Posterior cingulate gyrus (tissue), 11 donors: ENCODE measurements at places on chromosomes 4 and X.

GRCh38 chrX:28223991-28224390 is 242.7 kb upstream of the DCAF8L1 start:
- no peak for DNase-seq

DNA sequence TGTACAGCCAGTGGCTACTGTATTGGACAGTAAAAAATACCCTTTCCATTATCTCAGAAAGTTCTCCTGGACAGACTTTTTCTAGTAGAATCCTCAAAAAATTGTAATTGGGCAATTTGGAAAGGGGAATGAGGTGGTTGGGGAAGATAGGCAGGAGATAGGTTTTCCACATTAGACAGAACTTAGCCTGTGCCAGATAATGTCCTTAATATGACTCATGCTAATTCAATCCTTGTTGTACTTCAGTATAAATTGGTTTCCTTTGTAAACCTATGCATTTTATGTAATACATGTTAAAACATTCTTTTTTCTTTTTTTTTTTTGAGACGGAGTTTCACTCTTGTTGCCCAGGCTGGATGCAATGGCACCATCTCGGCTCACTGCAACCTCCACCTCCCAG is 8.9 kb downstream of the EIF4E start:
- no peak for DNase-seq

DNA sequence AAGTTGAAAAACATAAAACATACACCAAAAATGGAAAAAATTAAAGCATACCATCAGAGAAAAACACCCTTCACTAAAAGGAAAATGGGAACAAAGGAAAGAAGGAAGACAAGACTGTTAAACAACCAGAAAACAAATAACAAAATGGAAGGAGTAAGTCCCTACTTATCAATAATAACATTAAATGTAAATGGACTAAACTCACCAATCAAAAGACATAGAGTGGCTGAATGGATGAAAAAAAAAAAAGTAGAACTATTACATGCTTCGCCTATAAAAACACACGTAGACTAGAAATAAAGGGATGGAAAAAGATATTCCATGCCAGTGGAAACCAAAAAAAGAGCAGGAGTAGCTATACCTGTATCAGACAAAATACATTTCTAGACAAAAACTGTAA is 19.4 kb upstream of the TMSB15A start:
- DNase-seq = no peak

GRCh38 chr4:60938621-60939020 is 261.5 kb upstream of the ADGRL3 start:
- no peak for DNase-seq

- no peak for DNase-seq
These were observed 53.1 kb downstream of the IGSF1 start for GRCh38 chrX:131235768-131236545.

- no peak for DNase-seq
These were observed 660.6 kb upstream of the TENM3 start for GRCh38 chr4:181582595-181582994.

DNA sequence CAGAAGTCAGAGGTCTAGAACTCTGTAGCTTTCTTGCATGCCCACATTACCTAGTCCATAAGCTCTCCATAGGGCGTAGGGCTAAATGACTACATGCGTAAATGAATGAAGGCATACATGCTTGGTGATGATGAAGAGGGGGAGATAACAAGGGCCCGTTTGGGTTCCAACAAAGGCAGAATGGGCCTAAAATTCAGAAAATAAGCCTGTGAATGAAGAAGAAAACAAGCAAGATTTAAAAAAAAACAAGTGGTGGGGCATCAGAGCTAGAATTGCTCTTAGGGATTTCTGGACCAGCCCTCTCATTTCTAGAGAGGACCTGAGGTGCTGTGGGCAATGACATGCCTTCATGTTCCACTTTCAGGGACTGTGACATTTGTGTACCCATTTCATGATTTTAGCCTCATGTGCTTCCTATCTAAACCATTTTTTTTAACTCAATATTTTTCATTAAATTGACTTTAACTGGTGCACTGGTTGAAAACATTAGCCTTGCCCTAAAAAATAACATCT is 12.1 kb downstream of the GPRIN3 start:
- no peak for DNase-seq

GRCh38 chrX:132809581-132809980 is 148.8 kb downstream of the HS6ST2 start:
- no peak for DNase-seq

- DNase-seq = no peak
These were observed 9.2 kb upstream of the MAML3 start for GRCh38 chr4:140163029-140163810.

DNA sequence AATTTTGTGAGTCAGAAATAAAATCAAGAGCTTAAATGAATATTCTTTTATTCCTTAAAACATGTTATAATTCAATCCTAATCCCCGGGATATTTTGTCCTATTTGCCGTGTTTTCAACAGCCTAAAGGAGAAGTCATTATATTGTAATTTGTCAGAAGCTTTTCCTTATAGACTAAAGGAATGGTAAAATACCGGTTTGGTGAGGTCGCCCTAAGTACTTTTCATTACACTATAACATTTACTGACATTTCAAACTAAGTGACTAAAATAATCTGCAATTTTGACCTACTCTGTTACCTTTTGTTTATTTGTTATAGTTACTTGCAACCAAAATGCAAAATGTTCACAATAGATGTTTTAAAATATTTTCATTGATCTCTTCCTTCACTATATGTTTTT is 8.8 kb downstream of the DCLK2 start:
- DNase-seq = no peak

- DNase-seq = no peak
These were observed 5.7 kb downstream of the NR3C2 start for GRCh38 chr4:148436512-148436911.

DNA sequence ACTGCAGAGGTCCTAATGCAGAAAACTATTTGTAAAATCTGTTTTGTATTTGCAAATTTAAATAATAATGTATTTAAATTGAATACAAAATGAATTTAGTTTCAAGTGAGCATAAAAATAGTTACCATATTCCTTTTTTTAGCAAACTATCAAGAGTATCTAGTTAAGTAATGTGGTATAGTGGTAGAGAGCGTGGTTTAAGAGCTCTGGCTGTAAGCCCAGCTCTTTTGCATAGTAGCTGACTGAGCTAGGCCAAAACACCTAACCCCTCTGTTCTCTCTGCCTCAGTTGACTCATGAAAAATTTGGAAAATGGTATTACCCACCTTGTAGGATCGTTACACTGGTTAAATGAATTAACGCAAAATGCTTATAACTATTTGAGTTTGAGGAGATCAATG is 18.1 kb upstream of the ADAD1 start:
- DNase-seq = no peak

DNA sequence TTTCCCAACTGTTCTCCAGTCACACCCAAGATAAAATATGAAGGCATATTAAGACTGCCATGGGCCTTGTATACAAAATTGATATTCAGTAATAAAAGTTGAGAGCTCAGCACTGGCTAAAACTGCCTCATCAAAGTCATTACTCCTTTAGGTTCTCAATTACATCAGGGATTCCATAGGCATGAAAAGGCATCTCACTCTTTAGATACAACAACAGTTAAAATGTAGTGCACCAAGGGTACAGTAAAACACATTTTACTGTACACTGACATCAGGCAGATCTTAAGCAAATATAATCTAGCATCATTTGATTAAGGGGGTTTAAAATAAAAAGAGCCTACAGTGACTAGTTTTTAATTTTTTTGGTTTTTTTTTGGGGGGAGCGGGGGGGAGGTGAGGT is 107.7 kb downstream of the PPP3CA start:
- DNase-seq = no peak
